Activated CD4-positive, alpha-beta T cell treated with anti-CD3 and anti-CD28 coated beads, Interleukin-2, amount 50 U/mL, for 24 hours (primary cell): ENCODE measurements at places on chromosomes 13 and 19.

DNA sequence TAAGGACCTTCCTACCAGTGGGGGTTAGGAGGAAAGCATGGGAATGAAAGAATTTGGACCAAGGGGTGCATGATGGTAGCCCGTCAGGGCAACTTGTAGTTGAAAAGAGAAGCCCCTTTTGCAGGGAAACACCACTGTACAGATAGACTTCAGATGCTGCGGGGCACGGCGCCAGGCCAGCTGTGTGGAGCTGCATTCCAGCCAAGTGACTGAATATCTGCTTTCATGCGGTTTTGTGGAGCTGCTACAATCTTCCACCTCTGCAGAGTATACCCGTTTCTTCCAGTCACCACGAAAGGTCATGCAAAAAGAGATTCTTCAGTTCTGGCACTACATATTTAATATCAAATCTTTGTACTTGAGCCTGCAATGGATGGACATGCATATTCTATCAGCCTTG, 104.7 kb downstream of the RGCC start:
- no peak for DNase-seq

GRCh38 chr13:37417060-37417441, 181.5 kb downstream of the POSTN start:
- no peak for DNase-seq

GRCh38 chr19:6790194-6791128, 18.0 kb downstream of the VAV1 start:
- no peak for DNase-seq

GRCh38 chr13:45082964-45083363, 37.3 kb upstream of the GTF2F2 start:
- no peak for DNase-seq

GRCh38 chr13:114142137-114142550, 9.7 kb upstream of the RASA3 start:
- DNase-seq: no peak

DNA sequence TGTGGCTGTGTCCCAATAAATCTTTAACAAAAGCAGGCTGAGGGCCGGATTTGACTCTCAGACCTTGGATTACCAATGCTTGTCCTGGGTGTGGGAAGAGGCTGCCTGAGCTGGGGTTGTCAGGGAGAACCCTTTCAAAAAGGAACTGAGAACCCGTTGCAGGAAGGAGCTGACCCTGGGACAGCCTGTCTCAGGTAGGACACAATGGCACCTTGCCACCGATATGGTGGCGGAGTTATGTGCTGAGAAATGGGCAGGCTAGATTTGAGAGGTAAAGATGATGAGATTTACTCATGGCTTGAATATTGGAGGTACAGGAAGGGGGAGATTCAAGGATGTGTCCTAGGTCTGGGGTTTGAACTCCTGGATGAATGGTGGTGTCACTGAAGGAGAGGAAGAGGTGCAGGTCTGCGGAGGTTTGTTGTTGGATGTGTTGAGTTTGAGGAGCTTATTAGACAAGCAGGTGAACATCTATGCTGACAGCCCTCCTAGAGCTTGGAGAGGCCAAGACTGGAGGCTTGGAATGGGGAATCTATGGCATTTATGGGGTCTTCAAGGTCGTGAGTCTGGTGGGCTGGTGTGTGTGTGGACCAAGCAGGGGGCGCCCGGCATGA, 7.2 kb downstream of the PLEKHF1 start:
- DNase-seq: no peak

DNA sequence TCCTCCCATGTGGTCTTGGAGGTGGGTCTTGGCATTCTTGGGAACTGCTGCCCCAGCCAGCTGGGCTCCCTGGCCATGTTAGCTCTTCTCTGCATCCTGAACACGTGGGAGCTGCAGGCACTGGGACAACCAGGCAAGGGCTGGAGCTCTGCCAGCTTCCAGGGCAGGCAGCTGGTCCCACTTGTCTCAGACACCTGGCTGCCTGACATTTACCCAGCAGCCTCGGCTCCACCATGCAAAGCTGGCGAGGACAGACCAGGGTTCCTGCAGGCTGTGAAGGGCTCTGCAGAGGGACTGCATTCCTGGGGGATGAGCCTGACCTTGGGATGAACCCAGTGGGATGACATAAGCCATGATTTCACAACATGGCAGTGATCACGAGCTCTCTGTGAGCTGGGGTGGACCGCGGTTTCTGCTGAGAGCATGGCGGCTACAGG, 99.0 kb upstream of the TSHZ3 start:
- no peak for DNase-seq

- DNase-seq: no peak
Measured at GRCh38 chr13:101545521-101545920, 93.0 kb downstream of the ITGBL1 start.

- no peak for DNase-seq
Measured at GRCh38 chr19:31113293-31113692, 235.9 kb downstream of the TSHZ3 start.

DNA sequence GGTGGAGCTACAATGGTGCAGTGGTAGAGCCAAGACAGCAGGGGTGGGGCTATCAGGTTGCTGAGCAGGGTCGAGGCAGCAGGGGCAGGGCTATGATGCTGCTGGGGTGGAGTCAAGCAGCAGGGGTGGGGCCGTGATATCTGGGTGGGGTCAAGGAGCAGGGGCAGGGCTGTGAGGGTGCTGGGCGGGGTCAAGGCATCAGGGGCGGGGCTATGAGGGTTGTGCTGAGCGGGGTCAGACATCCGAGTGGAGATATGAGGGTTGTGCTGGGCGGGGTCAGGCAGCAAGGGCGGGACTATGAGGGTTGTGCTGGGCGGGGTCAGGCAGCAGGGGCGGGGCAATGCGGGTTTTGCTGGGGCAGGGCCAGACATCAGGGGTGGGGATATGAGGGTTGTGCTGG, 14.7 kb downstream of the HCN2 start:
- no peak for DNase-seq

GRCh38 chr13:99432609-99433542, 68.4 kb upstream of the TM9SF2 start:
- DNase-seq: peak; percentile 90

- no peak for DNase-seq
Measured at GRCh38 chr19:48718711-48719231, 754 bp downstream of the MAMSTR start.

DNA sequence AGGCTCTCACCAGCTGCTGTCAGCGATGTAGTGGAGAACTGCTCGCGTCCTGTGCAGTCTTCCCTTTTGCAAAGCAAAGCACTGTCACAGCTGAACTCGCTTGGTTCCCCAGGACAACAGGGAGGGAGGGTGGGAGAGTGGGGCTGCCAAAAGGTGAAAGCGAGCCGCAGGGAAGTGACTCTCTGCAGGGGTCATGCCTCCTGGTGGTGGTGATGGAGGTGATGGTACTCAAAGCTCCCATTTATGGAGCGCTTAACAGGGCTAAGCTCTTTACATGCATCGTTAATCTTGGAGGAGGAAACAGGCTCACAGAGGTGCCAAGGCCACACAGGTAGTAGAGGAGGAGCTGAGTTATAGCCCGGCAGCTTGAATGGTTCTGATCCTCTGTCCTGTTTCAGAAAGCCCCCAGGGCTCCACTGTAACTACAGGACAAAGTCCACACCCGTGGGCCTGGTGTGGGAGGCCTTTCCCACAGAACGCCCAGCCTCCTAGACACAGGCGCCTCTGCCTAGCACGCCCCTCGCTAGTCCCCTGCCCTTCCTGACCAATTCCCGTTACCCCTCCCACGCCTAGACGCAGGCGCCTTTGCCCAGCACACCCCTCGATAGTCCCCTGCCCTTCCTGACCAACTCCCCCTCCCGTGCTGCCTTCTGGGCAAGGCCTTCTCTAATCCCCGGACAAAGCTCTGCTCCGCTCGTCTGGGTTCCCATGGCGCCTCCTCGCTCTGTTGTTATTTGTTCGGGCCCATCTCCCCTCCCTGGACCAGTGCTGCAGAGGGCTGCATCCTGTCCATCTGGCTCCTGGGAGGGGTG, 10.7 kb downstream of the PPP1R37 start:
- no peak for DNase-seq

GRCh38 chr19:12843999-12844732, 5.9 kb downstream of the MAST1 start:
- no peak for DNase-seq

- no peak for DNase-seq
Measured at GRCh38 chr19:16402041-16402440, 69.7 kb downstream of the EPS15L1 start.

DNA sequence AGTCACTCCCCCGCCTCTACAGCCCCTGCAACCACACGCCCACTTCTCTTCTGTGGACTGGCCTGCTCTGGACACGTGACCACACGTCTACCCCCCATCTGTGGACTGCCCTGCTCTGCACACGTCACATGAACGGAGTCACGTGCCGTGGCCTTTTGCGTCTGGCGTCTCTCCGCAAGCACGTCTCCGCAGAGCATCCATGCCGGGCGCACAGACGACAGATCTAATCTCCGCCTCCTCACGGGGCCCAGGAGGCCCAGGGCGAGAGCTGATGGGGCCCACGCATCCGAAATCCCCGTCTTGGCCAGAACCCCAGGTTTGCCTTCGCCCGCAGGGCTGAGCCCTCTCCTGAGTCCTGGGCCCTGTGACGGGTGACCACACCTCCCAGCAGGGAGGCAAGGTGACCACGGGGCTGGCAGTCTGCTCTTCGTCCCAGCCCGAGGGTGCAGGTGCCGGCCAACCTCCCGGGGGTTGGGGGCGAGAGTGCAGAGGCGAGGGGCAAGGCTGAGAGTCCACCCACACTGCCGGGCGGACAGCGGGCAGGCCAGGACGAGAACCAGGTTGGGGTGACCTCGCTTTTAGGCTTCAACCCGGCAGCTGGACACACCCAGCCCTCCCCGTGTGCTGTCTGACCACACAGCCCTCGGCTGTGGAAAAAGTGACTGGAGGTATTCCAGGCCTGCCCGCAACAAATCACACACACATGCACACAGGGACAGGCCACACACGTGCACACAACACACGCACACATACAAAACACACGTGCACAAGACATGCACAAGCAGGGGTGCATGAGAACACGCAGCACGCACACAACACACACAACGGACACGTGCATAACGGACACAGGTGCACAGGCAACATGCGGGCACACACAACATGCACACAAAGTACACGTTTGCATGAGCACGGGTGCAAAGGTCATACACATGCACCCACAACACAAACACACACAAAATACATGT, 3.9 kb downstream of the SBNO2 start:
- DNase-seq: no peak

GRCh38 chr13:41706152-41706551, 248.8 kb downstream of the RGCC start:
- no peak for DNase-seq

- DNase-seq: no peak
Measured at GRCh38 chr19:13130886-13131490, 12.9 kb downstream of the NACC1 start.

DNA sequence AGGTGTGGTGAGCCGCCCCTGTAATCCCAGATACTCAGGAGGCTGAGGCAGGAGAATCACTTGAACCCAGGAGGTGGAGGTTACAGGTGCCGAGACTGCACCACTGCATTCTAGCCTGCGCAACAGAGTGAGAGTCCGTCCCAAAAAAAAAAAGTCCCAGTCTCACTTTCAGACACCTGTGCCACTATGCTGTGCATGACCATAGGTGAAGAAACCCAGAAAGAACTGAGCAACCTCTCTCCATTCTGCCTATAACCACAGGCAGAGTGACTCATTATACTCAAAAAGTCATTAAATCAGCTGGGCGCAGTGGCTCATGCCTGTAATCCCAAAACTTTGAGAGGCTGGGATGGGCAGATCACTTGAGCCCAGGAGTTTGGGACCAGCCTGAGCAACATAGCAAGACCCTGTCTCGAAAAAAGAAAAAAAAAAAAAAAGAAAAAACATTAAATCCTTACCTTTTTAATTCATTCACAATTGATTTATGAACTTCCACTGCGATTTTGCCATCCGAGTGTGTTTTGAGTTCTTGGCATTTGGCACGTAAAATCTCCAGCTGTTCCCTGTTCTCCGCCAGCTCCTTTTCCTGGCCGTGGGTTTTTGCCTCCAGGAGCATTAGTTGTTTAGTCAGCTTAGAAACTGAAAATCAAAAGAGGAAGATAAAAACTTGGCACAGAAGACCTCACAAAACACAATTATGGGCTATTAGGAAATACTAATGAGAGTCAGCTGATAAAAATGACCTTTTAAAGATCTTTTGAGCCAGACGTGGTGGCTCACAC, 45.5 kb upstream of the SLC7A9 start:
- no peak for DNase-seq

- DNase-seq: no peak
Measured at GRCh38 chr19:8150178-8150865, 930 bp upstream of the FBN3 start.

GRCh38 chr19:42252365-42253244, 2.3 kb downstream of the ERF start:
- no peak for DNase-seq

- DNase-seq: peak; percentile 21
Measured at GRCh38 chr19:38977445-38978325, 2.1 kb upstream of the FBXO17 start.

DNA sequence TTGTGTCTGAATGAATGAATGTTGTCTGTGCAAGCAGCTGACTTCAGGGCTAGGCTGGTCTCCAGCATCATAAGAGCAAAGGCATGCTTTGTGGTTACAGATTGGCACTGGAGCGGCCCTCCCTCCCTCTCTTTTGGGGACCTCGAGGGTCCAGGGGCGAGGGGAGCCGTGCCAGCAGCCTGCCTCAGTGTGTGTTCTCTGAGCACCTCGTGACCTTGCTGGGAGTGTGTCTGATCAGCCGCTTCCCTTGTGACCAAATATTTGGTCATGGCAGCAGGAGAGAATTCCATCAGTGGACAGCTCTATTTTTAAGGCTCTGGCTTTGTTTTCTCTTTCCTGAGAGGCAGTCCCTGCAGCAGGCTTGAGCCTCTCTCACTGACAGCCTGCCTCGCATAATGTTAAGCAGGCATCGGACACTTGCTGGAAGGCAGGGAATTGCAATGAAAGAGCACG, 329.7 kb downstream of the UQCRFS1 start:
- no peak for DNase-seq

DNA sequence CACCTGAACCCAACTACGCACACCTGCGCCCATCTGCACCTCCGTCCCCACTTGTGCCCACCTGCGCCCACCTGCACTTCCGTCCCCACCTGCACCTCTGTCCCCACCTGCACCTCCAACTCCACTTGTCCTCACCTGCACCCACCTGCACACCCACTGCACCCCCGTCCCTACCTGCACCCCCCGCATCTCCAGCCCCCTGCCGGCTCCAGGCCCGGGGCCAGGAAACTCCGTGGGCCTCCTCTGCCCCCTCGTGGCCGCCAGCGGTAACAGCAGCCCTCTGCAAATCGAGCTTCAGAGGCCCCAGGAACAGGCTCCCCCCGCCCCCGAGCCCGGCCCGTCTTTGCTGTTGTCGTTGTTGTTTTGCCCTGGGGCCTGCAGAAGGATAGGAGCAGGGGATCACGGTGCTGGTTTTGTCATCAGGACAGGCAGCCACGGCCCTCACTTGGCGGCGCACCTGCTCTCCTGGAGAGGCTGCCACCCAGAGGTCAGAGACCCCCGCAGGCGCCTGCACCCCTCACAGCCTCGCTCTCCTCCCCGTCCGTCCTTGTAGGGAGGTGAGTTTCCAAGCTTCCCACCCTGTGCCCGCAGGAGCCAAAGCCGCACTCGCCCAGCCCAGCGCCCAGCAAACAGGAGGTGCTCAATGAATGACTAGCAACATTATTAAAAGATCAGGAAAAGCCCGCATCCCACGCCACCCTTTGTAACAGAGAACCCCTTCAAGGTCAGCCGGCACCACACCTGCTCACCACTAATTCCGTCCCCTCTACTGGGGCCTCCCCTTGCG, 65.4 kb downstream of the GNG7 start:
- peak; percentile 61 for DNase-seq

GRCh38 chr19:11169896-11170678, 14.5 kb upstream of the SPC24 start:
- no peak for DNase-seq
